ENCODE measurements at places on chromosomes 3 and 15.

GRCh38 chr15:59155431-59155830 lies 50.5 kb downstream of the CCNB2 start:
- H3K4me1 ChIP-seq = peaks cover 22% of the 10 kb centered on the region
- DNase-seq = no peak
- no peak overlapping the region for H3K4me3 ChIP-seq
- H3K36me3 ChIP-seq = peaks cover 69% of the 10 kb centered on the region

DNA sequence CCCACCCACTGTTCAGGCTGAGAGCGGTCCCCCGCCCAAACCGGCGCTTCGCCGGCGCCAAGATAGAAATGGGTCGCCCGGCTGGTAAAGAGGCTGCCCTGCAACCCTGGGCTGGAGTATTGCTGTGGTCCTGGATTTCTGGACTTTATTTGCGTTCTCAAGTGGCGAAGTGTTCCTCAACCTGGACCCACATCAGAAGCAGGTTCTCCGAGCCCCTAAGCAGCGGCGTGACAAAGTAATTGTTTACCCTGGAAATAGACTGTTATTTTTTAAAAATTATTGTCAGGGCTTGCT lies 481 bp upstream of the DYNC1LI1 start:
- H3K27me3 ChIP-seq = no peaks in the 10 kb centered on the region
- peak overlapping the region; percentile 93 for H3K4me3 ChIP-seq
- DNase-seq = no peak
- peaks cover 31% of the 10 kb centered on the region for H3K4me1 ChIP-seq
- H3K27ac ChIP-seq = peak overlapping the region; percentile 99
- H3K36me3 ChIP-seq = peaks cover 4% of the 10 kb centered on the region

DNA sequence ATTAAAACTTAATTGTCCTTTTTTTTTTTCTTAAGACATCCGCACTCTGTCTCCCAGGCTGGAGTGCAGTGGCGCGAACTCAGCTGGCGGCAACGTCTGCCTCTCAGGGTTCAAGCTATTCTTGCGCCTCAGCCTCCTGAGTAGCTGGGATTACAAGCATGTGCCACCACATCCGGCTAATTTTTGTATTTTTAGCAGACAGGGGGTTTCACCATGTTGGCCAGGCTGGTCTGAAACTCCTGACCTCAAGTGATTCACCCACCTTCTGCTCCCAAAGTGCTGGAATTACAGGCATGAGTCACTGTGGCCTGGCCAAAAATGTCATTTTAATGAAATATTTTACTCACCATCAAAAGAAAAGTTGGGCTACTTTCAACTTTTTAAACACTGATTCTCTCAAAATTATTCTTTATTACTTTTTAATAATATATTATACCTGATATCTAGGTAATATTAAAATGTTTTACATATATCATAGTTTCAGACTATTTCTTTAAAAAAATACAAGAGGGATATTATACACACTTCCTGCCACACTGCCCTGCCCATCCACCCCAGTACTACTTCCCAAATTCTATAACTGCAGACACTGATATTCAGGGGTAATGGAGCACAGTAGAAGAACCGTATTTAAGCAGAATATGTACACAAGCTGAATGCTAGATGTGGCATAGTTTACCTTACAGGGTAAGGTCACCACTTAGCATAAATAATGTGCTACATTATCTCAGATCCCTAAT lies 723.9 kb upstream of the ZNF385D start:
- no peaks in the 10 kb centered on the region for H3K27me3 ChIP-seq
- DNase-seq = no peak
- H3K27ac ChIP-seq = no peak overlapping the region
- no peaks in the 10 kb centered on the region for H3K36me3 ChIP-seq
- no peak overlapping the region for H3K4me3 ChIP-seq
- H3K4me1 ChIP-seq = no peaks in the 10 kb centered on the region

- H3K27ac ChIP-seq = no peak overlapping the region
- no peak for DNase-seq
- H3K4me1 ChIP-seq = peaks cover 4% of the 10 kb centered on the region
- H3K4me3 ChIP-seq = no peak overlapping the region
- no peaks in the 10 kb centered on the region for H3K27me3 ChIP-seq
Measured at GRCh38 chr15:38768970-38769369, 204.4 kb upstream of the RASGRP1 start.

- DNase-seq = no peak
- H3K27ac ChIP-seq = no peak overlapping the region
- no peaks in the 10 kb centered on the region for H3K4me1 ChIP-seq
- no peaks in the 10 kb centered on the region for H3K36me3 ChIP-seq
- no peaks in the 10 kb centered on the region for H3K27me3 ChIP-seq
Measured at GRCh38 chr3:65971293-65972252, 67.1 kb downstream of the MAGI1 start.

DNA sequence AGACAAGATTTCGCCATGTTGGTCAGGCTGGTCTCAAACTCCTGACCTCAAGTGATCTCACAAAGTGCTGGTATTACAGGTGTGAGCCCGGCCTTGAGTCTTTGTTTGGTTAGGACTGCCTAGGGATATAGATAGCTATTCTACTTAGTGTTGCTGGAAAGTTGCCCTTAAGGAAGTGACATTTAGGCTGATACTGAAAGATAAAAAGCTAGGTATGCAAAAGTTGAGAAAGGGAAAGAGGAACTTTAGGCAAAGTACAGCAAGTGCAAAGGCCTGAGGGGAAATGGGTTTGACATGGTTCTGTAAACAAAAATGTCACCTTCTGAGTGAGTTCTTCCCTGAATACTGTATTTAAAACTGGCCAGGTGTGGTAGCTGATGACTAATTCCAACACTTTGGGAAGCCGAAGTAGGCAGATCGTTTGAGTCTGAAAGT lies 111.5 kb downstream of the ZNF609 start:
- peaks cover 31% of the 10 kb centered on the region for H3K4me1 ChIP-seq
- no peak overlapping the region for H3K27ac ChIP-seq
- H3K27me3 ChIP-seq = no peaks in the 10 kb centered on the region
- peaks cover 5% of the 10 kb centered on the region for H3K36me3 ChIP-seq
- DNase-seq = no peak
- H3K4me3 ChIP-seq = no peak overlapping the region

- no peak for DNase-seq
- no peaks in the 10 kb centered on the region for H3K27me3 ChIP-seq
- H3K27ac ChIP-seq = no peak overlapping the region
- H3K36me3 ChIP-seq = no peaks in the 10 kb centered on the region
- peaks cover 9% of the 10 kb centered on the region for H3K4me1 ChIP-seq
Measured at GRCh38 chr3:114155370-114155821, 23.5 kb downstream of the DRD3 start.

- no peaks in the 10 kb centered on the region for H3K36me3 ChIP-seq
- no peak overlapping the region for H3K27ac ChIP-seq
Measured at GRCh38 chr3:136745916-136746315, 6.3 kb downstream of the STAG1 start.

- H3K4me3 ChIP-seq = no peak overlapping the region
- DNase-seq = no peak
- H3K4me1 ChIP-seq = no peaks in the 10 kb centered on the region
- no peak overlapping the region for H3K27ac ChIP-seq
- no peaks in the 10 kb centered on the region for H3K27me3 ChIP-seq
Measured at GRCh38 chr3:54421943-54422342, 299.6 kb downstream of the CACNA2D3 start.

DNA sequence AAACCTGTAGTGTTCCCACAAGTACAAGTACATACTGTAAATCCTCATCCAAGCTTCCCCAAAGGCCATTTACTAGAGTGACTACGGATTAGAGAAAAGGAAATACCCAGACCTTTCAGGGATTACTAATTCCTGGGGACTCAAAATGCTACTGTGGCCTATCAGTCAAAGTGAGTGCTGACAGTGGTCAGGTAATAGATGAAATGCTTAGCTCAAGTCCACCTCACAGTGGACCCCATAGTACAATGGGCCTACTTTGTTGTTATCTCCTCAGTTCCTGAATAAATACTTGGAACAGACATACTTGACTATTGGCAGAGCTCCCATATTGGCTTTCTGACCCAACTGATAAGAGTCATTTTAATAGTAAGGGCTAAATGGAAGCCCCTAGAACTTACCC lies 61.6 kb downstream of the MAP4 start:
- no peaks in the 10 kb centered on the region for H3K36me3 ChIP-seq

DNA sequence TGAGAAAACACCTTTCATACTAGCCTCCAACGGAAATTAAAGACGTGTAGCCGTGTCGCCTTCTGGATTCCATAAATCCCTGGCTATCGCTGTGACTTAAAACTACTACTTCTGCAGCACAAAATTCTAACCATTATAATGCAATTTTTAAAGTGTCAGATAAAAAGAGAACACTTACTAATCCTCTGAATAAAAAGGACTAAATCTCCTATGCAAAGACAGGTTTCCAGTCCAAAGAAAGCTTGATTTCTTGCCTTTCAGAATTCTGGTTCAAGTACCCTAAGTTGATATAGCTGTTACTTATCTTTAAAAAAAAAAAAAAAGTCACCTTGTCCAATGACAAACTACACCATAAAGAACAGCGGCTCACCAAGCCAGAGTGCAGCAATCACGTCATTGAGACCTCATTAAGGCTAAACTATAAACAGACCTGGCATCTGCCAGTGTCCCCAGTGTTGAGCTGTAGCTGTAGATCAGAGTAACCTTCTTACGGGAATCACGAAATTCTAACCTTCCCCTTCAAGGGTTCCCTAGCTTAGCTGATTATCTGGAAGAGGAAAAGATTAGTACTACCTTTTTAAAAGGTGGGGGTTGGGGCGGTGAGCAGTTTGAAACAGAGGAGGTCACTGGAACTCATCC lies 2.2 kb downstream of the ABCC5 start:
- H3K27me3 ChIP-seq = no peaks in the 10 kb centered on the region
- H3K27ac ChIP-seq = no peak overlapping the region
- no peak for DNase-seq

GRCh38 chr3:68060191-68060590 lies 405.8 kb upstream of the SUCLG2 start:
- no peak overlapping the region for H3K27ac ChIP-seq
- no peaks in the 10 kb centered on the region for H3K4me1 ChIP-seq
- no peak for DNase-seq
- no peaks in the 10 kb centered on the region for H3K27me3 ChIP-seq
- no peak overlapping the region for H3K4me3 ChIP-seq
- H3K36me3 ChIP-seq = no peaks in the 10 kb centered on the region

GRCh38 chr3:195802795-195803194 lies 8.9 kb downstream of the MUC4 start:
- no peak overlapping the region for H3K27ac ChIP-seq
- peaks cover 34% of the 10 kb centered on the region for H3K27me3 ChIP-seq
- no peak overlapping the region for H3K4me3 ChIP-seq
- no peaks in the 10 kb centered on the region for H3K36me3 ChIP-seq

GRCh38 chr3:170076715-170077238 lies 39.0 kb downstream of the GPR160 start:
- H3K27ac ChIP-seq = no peak overlapping the region
- DNase-seq = no peak
- H3K4me3 ChIP-seq = no peak overlapping the region
- no peaks in the 10 kb centered on the region for H3K4me1 ChIP-seq

DNA sequence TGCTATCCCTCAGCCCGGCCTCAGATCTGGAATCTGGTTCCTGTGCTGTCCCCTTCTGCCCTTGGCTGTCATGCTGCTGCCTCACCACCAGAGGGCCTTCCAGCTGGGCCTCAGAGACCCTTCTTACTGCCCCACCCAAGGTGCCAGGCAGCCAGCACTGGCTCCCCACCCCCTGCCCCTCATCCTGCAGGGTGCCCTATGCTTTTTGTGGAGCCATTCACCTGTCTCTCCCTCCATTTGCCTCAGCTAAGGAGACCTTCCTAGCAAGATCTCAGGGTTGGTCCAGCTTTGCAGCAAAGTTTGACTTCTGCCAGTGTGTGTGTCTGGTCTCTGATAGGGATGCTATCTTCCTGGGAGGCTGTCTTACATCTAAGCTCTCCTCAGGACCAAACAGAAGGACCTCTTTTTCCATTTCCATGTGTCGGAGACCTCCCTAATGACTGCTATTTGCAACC lies 1.9 kb upstream of the VWA5B2 start:
- H3K36me3 ChIP-seq = no peaks in the 10 kb centered on the region
- no peak overlapping the region for H3K4me3 ChIP-seq
- H3K4me1 ChIP-seq = peaks cover 25% of the 10 kb centered on the region
- DNase-seq = peak; percentile 44
- H3K27ac ChIP-seq = no peak overlapping the region

GRCh38 chr15:39040861-39041260 lies 476.2 kb upstream of the RASGRP1 start:
- H3K4me1 ChIP-seq = no peaks in the 10 kb centered on the region
- no peak overlapping the region for H3K27ac ChIP-seq

DNA sequence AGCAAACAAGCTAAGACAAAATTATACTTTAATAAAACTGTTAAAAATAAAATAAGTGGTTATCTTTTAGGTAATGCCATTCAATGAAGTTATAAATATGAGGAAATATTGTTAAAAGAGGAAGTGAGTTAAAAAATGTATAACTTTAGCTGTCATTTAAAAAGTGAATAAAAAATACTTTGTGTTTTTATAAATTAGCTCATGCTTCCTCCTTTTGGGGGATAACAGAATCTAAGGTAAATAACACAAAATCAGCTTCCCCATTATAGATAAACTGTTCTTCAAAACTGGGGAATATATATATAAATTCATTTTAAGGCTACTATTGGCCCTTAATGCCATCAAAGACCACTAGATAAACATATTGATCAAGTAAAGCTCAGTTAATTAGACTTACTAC lies 113.7 kb upstream of the AADACL2 start:
- H3K4me1 ChIP-seq = no peaks in the 10 kb centered on the region
- no peak overlapping the region for H3K4me3 ChIP-seq
- H3K36me3 ChIP-seq = no peaks in the 10 kb centered on the region
- no peak overlapping the region for H3K27ac ChIP-seq
- no peaks in the 10 kb centered on the region for H3K27me3 ChIP-seq

- H3K36me3 ChIP-seq = no peaks in the 10 kb centered on the region
- no peaks in the 10 kb centered on the region for H3K4me1 ChIP-seq
Measured at GRCh38 chr3:55588146-55588765, 101.2 kb upstream of the WNT5A start.

DNA sequence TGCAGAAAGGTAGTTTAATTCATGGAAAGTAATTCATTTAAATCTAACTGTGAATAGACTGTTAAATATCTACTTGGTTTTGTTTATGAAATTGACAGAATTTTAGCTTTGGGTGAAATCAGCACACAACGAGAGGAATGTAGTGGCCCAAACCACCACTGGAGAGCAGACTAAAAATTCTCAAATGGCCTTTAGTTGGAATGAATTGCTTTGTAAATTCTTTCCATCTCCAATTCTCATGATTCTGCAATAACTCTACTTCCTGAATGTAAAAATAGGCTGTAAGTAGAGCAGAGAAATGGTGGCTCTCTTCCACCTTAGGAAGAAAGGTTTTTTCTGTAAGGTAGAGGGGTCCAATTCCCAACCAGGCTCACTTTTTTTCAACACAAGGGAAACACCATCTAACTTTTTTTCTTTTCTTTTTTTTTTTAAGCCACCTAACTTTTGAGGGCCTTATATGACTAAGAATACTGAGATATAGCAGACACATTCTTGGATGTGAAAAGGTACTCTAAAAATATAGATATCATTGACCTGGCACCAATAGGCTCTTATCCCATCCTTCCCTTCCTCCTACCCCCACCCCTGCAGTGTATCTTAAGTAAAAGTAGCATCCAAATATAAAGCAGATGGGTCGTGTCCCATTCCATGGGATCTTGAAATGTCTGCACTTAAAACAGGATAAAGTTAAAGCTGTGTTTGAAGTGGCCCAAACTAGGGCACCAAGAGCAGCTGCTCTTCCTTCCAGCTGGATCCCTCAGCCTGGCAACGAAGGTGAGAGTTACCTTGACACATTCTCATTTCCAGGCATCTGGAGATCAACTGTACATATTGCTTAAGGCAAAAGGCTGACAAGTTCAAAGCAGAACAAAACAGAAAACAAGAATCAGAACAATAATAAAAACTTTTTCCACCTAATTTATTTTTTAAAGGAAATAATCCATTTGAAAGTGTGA lies 194.1 kb downstream of the TPRG1 start:
- H3K36me3 ChIP-seq = no peaks in the 10 kb centered on the region
- no peaks in the 10 kb centered on the region for H3K27me3 ChIP-seq
- H3K27ac ChIP-seq = no peak overlapping the region
- no peak for DNase-seq
- H3K4me3 ChIP-seq = no peak overlapping the region
